CD4-positive, alpha-beta memory T cell (primary cell): ENCODE measurements at places on chromosomes 1 and 21.

- H3K4me1 ChIP-seq, result no peaks in the 10 kb centered on the region
- no peak overlapping the region for H3K4me3 ChIP-seq
- no peak for DNase-seq
Observed at GRCh38 chr1:18882486-18882885, 19.9 kb downstream of the ALDH4A1 start.

DNA sequence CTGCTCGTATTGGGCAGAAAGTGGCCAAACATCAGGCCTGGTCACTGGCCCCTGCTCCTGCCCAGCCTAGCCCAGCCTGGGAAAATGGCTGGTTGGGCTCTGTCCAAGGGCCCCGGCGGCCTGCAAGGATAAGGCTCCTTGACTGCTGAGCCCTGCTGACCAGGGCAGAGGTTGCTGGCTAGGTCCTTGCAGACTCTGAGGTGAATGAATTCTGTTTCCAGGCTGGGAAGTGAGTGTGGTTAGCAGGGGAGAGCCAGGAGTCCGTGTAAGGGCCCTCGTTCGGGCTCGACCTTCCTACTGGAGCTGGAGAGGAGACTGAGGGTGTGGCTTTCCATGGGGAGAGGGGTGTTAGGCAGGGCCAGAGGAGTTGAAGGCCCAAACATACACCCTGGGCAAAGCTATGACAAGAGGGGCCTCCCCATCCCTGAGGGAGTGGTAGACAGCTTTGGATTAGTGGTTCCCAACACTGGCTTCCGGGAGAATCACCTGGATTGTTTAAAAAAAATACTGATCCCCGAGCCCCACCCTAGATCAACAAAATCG lies 20.6 kb downstream of the CSF1 start:
- H3K27me3 ChIP-seq, result no peaks in the 10 kb centered on the region
- peaks cover 9% of the 10 kb centered on the region for H3K4me1 ChIP-seq
- no peak overlapping the region for H3K27ac ChIP-seq
- no peak overlapping the region for H3K4me3 ChIP-seq
- H3K36me3 ChIP-seq, result peaks cover under 1% of the 10 kb centered on the region

GRCh38 chr1:65769636-65770035 lies 23.1 kb upstream of the PDE4B start:
- H3K4me1 ChIP-seq, result no peaks in the 10 kb centered on the region
- no peak overlapping the region for H3K4me3 ChIP-seq
- DNase-seq, result no peak
- H3K36me3 ChIP-seq, result no peaks in the 10 kb centered on the region
- no peaks in the 10 kb centered on the region for H3K27me3 ChIP-seq

- H3K27me3 ChIP-seq, result no peaks in the 10 kb centered on the region
- no peaks in the 10 kb centered on the region for H3K36me3 ChIP-seq
- DNase-seq, result no peak
- no peaks in the 10 kb centered on the region for H3K4me1 ChIP-seq
- no peak overlapping the region for H3K27ac ChIP-seq
- H3K4me3 ChIP-seq, result no peak overlapping the region
Observed at GRCh38 chr1:36941316-36941978, 92.9 kb downstream of the GRIK3 start.

- peak; percentile 56 for DNase-seq
- H3K4me1 ChIP-seq, result peaks cover 30% of the 10 kb centered on the region
- peak overlapping the region; percentile 52 for H3K27ac ChIP-seq
- H3K27me3 ChIP-seq, result no peaks in the 10 kb centered on the region
Observed at GRCh38 chr1:92484472-92485380, 2.0 kb downstream of the GFI1 start.

- no peaks in the 10 kb centered on the region for H3K27me3 ChIP-seq
- H3K4me1 ChIP-seq, result no peaks in the 10 kb centered on the region
- no peak overlapping the region for H3K27ac ChIP-seq
Observed at GRCh38 chr1:103942029-103942428, 192.3 kb downstream of the AMY1C start.

- H3K27ac ChIP-seq, result no peak overlapping the region
- H3K4me1 ChIP-seq, result no peaks in the 10 kb centered on the region
- no peaks in the 10 kb centered on the region for H3K27me3 ChIP-seq
- no peaks in the 10 kb centered on the region for H3K36me3 ChIP-seq
- DNase-seq, result no peak
- H3K4me3 ChIP-seq, result no peak overlapping the region
Observed at GRCh38 chr1:169261884-169262283, 105.7 kb downstream of the NME7 start.
